ENCODE measurements at places on chromosomes 4 and X.
A peak's percentile ranks its signal among the peaks of the same experiment; 100 is the strongest.

GRCh38 chr4:135207531-135207930, 1005.9 kb upstream of the PABPC4L start:
- no peak for DNase-seq

GRCh38 chr4:186719925-186720694, 3.5 kb downstream of the FAT1 start:
- DNase-seq = no peak

- peak; percentile 26 for DNase-seq
Measured at GRCh38 chr4:98996056-98996764, 689 bp downstream of the METAP1 start.

DNA sequence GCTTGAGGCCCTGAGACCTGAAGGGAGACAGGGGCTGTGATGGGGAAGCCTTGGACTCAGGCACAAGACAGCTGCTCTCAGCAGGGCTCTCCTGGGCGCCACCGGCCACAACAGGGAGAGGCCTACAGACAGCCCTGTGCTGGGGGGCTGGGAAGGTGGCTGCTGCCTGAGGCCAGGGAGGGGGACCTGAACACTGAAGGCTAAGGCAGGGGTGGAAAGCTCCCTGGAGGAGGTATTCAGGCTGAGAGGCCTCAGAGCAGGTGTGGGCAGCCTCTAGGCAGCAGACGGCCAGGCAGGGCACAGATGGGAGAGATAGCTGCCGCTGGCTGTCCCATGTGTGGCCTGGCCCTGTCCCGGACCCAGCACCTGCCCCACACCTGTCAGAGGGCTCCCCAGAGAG, 33.0 kb downstream of the TACC3 start:
- no peak for DNase-seq

DNA sequence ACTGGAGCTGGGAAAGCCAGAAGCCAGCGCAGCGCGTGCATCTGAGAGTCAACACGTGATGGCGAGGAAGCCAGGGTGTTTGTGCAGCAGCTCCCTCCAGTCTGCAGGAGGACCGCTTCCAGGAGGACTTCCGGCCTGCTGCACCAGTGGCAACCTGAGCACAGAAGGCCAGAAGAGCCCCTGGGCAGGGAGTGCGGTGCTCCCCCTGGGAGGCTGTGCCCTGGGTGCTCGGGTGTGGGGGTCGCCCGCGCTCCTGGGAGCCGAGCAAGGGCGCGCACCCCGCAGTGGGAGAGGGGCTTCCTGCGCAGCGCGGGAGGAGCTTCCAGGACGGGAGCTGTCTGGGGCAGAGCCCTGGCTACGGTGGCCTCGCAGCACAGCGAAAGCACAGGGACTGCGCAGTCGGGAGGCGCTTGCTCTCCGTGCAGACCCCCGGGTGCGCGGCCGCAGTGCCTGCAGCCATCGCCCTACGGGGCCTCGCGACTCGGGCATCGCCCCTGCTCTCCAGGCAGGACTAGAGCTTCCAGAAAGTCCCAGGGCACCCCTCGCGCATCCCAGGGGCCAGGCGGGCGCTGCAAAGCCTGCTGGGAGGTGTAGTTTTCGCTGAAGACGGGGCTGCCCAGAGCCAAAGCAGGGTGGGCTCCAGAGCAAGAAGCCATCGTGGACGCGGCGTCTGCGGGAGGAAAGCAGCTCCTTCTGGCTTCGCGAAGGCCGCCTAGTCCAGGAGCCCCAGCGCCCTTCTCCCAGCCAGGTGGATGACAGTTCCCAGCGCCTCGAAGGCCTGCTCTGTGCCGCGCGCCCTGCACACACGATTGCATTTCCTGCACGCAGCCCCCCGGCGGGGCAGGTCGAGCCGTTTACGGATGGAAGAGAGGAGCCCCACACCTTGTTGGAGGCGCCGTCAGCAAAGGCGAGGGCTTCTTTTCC, 24.1 kb upstream of the WFS1 start:
- DNase-seq = peak; percentile 48

DNA sequence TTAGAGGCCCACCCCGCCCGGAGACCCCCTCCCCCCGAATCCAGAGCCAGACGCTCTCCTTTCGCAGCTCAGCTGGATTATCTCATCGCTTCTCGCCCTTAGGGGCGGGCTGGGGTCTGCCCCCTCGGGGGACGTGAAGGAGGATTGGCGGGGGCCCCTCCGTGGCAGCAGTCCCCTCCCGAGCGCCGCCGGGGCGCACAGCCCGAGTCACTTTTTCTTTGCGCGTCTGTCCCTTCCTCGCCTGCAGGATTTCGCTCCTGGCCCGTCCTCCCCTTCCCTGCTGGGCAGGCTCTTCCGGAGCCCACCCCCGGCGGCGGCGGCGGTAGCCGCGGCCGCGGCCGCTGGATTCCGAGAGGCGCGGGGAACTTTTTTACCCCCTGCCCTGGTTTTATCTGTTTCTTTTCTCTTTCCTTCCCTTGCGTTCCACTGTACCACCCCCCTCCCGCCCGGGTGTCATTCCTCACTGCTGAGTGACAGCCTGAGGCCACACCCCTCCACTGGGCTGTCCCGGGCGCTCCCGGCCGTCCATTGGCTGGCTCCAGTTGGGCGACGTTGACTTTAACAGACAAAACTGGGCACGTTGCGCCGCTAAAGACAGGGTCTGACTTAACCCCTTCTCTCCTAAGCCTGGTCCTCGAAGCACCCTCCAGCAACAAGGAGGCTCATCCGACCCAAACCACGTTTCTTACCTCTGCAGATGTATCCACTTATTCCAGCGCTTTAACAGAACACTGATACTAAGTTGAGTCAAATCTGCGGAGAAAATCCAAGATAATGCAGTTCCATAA, 492 bp upstream of the NKX3-2 start:
- DNase-seq = peak; percentile 64

- DNase-seq = no peak
Measured at GRCh38 chr4:147616849-147617172, 386 bp upstream of the TMEM184C start.

GRCh38 chrX:10685923-10686595, 65.7 kb upstream of the MID1 start:
- no peak for DNase-seq

DNA sequence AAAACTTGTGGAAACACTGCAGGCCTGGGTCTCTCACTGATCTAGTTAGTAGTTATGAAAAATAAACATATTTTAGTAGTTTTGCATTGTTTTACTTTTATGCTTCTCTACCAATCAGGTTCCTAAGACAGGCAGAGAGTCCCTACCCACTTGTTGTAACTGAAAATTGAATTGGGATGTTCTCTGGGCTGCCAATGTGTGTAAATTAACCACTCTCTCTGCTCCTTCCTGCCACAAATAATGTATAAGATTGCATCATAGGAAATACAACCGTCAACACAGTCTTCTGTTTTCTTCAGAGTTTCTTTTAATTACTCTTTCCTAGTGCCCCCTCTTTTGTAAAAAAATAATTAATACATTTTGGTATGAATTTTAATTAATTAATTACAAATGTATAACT, 677.3 kb downstream of the FSTL5 start:
- DNase-seq = no peak

DNA sequence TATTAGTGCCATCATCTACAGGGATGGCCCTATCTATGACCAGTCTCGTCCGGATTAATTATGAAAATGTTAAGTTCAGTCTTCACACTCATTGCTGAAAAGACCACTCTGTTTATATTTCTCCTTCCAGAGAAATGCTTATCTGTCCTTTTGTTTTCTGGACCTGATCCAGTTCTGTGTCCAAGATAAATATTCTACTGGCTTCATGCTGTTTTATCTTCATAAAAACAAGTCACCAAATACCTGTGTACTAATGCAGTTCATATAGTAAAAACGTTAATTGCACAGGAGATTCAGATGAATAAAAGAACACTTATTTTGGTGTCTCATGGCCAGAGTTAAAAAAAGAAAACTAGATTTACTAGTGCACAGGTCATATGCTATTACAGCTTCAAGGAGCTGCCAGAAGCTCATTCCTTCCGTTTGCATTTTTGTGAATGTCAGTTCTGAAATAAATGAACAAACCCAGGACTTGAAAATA, 17.3 kb downstream of the FNIP2 start:
- no peak for DNase-seq

- peak; percentile 39 for DNase-seq
Measured at GRCh38 chrX:43750248-43750676, 94.2 kb downstream of the MAOA start.

GRCh38 chrX:13898083-13898482, 81.2 kb upstream of the GPM6B start:
- no peak for DNase-seq

GRCh38 chr4:52665592-52665991, 6.5 kb upstream of the USP46 start:
- no peak for DNase-seq

DNA sequence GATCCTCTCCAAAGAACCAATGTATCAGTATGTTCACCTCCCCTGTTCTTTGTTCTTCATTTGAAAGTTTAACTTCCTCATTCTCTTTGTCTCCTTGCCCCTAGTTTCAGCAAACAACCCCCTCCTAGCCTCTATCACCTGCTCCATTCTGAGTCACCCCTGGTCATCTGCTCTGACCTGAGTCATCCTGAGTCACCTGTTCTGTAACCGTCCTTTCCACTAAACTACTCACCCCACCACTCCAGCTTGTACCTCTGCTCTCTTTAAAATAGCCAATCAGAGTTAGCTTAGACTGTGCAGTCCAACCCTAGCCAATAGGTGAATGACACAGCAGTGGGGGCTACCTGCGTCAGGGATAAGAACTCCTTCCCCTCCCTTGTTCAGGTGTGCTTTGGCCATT, 249.8 kb upstream of the AADAT start:
- no peak for DNase-seq

- no peak for DNase-seq
Measured at GRCh38 chr4:85132117-85132516, 165.6 kb upstream of the WDFY3 start.
